Hindlimb muscle (tissue), 1 donor: ENCODE measurements at places on chromosomes 16 and 17.

- DNase-seq: peak; percentile 23
Observed at GRCh38 chr16:57985204-57986181, 14.6 kb upstream of the CNGB1 start.

DNA sequence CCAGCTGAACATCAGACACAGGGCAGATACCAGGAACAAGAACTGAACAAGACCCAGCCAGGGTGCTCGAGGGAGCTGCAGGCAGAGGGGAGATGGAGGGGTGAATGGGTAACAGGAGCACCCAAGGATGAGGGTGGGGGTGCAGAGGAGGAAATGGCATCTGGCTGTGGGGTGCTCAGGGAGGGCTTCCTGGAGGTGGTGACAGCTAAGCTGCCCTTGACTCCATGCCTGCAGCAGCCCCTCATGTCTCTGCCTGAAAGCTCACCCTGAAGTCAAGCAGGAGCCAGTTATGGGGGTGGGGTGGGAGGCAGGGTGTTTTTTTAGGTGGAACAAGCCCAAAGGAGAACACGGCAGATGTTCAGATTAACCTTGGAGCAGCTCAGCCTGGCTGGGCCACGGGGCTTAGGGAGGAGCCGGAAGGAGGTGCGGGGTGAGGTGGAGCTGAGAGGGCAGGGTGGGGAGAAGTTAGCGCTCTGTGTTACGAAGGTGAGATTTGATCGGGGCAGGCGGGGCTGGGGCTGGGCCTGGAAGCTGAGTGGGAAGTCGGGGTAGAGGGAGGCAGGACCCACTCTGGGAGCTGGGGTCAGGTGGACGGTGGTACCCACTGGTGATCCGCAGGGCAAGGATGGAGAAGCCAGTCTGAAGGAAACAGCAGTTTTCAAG is 143.0 kb downstream of the ENGASE start:
- DNase-seq: no peak

GRCh38 chr17:43562679-43563599 is 16.8 kb upstream of the ETV4 start:
- DNase-seq: no peak

DNA sequence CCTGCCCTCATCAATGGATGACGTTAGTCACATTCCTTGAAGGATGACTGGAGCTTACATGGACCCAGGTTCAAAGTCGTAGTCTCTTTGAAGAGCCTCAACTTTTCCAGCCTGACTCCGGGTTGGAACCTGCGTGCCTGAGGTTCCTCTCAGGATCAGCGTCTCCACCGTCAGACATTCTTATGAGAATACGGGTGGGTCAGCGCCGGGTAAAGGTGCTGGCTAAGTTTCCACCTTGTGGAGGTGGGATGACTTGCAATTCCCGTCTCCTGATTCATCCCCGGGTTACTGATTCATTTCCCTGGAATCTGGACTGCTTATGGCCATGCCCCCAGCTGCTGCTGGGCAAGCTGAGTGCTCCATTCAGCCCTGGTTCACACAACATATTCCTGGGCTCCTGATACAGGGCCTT is 38.9 kb upstream of the CMIP start:
- DNase-seq: no peak

DNA sequence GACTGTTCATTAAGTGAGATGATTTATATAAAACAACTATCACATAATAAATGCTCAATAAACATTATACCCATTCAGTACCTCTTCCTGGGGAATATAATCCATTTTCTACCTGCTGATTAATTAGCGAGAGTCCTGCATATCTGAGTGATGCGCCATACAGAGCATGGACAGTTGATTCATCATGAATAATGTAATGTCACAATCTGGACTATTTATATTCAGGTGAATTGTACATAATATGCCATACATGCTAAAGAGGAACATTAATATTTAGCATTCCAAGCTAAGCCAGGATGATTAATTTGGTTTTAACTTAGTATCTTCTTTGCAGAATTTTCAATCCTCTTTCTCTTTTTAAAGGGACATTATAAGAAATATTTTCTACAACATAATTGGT is 362.0 kb upstream of the XYLT1 start:
- DNase-seq: no peak
